ENCODE measurements at places on chromosomes 3 and 15.

DNA sequence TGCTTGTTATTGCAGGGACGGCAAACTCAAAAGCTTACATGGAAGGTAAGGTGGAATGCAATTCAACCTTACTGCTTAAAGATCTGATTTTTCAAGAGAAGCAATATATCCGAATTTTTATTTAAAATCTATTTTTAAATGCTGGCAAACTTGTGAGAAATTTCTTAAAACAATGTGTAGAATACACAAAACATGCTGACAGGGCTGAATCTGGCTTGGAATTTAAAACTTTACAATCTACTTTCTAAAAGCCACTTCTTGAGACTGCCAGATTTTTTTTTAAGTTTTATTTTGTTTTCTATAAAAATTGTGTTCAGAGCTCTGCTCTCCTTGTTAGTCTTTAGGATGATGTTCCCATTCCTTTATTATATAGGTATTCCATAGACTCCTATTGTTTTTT is 146.7 kb downstream of the ADAM10 start:
- no peak for DNase-seq

- DNase-seq = no peak
These were observed 298.9 kb upstream of the RORA start for GRCh38 chr15:61527836-61528580.

DNA sequence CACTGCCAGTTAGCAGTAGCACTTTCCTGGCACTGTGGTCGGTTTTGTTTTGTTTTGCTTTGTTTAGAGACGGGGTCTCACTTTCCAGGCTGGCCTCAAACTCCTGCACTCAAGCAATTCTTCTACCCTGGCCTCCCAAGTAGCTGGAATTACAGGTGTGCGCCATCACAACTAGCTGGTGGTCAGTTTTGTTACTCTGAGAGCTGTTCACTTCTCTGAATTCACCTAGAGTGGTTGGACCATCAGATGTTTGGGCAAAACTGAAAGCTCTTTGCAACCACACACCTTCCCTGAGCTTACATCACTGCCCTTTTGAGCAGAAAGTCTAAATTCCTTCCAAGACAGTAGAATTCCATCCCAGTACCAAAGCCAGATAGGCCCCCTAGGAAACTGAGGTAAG is 22.6 kb downstream of the CLDN18 start:
- DNase-seq = no peak

- DNase-seq = no peak
These were observed 80.4 kb downstream of the IGF1R start for GRCh38 chr15:98728811-98729160.

DNA sequence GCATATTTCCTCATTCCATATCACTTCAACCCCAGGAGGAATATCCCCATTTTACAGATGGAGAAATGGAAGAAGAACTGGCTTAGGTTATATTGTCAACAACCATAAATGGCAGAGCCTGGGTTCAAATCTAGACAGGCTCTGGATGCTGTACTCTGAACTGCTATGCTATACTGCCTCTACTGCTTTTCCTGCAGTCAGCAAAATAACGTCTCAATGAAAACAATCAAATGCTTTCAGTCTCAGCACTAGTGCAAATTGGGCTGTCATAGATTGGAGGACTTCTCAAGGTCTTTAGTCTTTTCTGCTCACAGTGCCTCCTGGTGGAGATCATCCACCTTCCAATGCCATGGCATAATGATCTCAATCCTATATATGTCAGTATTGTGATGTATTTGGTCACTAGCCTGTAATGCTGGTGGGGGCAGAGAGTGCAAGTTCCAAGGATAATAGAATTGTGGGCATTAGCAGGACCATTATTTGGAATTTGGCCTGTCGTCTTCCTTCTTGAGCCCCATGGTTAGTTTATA is 285.0 kb downstream of the CLSTN2 start:
- DNase-seq = no peak

GRCh38 chr3:9947025-9947995 is 4.9 kb downstream of the PRRT3 start:
- peak; percentile 39 for DNase-seq
